ENCODE measurements at places on chromosomes 7 and 10. TPM values are rescaled to one million over a fixed set of nuclear protein-coding genes. Genes with fewer than 3 reads are reported as not detected.

The PCDH15 gene
- total RNA-seq: not detected

- DNase-seq: no peak
Measured at GRCh38 chr7:151666886-151667285, 147.2 kb upstream of the RHEB start.

DNA sequence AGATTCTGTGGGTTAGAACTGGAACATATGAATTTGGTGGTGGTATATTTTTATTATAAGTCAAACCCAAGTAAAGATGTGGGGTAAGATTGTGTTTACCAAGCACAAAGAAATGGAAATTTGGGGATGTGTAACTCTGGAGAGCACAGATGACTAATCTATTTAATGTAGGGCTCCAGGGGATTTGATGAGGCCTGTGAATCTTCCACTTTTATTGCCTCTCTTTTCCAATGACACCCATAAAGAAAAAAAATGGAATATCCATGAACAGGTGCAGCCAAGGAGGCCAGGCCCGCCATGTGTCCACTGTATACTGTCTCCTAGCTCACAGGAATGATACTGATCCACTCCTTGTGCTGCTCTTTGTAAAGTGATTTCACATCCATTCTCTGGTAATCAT is 2.8 kb downstream of the SRGN start:
- peak; percentile 34 for DNase-seq

The SKIDA1 gene
- 0.16 TPM for total RNA-seq

- DNase-seq: no peak
Measured at GRCh38 chr10:79305515-79305914, 41.8 kb upstream of the PPIF start.

DNA sequence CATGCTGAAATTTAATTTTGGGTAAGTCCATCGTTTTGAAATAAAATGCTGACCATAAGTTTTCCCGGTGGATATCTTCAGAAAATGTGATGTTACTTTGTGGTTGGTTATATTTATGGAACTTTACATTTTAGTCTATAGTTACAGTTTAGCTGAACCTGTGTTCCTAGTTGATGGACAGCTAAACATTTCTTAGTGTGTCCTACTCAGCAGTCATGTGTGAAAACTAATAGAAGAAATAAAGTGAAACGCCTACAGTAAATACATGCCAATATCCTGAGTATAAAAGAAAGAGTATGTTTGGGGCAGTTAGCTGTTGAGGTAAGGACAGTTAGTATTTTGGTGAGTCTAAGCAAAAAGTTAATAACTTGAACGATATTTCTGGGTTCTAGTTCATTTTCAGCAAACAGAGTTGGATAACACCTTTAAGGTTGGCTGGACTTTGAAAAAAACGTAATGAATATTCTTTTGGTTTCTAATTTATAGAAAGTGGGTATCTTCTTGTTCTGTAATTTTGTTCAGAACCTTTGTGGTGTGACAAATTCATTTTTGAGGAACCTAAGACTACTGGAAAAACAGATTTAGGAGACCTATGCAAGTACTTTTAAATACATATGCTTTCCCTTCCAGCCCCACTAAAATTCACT is 28.7 kb downstream of the LCOR start:
- no peak for DNase-seq

The TUBB8 gene
- not detected for total RNA-seq

DNA sequence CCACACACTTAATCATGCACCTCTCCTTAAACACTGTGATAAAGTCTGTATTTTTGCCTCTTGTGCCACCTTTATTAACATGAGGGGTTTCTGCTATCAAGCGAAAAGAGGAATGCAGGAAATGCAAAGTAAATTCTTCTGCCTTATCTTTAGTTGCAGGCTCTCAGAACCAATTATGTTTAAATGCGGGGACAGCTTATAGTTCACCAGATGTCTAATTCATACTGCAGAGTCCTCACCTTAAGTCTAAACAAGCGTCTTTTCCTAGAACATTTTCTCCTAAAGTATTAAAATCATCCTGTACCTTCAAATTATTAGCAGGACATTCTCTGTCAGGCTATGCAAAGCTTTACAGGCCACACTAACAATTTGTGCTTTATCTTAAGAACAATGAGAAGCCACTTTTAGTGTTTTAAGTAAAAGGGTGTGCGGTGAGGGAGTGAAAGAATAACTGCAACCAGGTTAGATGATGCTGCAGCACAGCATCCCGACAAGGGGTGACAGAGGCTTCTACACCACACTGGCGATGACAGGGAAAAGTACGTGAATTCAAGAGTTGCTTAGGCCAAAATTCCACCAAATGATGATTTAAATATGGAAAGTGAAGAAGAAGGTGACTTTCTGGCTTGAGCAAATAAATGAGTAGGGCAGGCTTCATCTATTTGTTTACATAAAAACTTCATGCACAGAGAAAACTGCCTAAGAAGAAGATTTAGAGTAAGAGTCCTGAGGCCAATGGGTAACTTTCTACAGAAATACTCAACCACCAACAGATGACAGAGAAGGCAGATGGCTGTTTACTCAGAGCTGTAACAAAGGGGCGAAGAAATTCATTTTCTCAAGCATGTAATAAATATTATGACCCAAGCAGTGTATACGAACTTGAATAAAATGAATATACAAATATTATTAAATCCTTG is 36.0 kb downstream of the EZH2 start:
- no peak for DNase-seq

The ZNF487 gene
- total RNA-seq: 3.8 TPM

GRCh38 chr10:88542522-88542921 is 40.6 kb downstream of the RNLS start:
- DNase-seq: no peak

- peak; percentile 59 for DNase-seq
Measured at GRCh38 chr7:7157887-7158271, 24.5 kb upstream of the C1GALT1 start.

DNA sequence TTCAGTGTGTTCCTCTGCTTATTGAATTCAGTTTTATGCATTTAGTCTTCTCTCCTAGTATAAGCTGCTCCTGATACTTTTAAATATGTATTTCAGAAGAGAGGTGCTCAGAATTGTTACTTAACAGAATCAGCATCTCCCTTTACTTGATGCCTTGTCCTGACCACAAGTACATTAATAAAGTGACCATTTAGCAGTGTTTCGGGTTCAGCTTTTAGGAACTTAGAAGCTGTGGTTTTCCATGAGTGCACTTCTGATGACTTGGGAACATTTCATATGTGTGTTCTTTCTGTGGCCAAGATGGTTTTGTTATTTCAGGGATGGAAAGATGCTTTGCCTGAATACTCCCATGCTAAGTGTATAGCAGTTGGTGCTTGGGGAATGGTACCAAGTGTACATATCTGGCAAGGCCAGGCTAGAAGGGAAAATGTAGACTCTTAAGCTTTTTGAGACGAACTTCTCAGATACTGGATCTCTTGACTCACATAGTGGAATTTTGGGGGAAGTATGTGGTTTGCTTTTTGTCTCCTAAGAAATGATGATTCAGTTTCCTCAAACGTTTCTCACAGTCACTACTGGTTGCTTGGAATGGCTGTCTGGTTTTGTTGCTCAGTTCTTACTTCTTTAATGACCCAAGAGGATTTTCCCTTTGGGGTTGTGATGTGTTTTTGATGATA is 17.2 kb downstream of the SGPL1 start:
- DNase-seq: peak; percentile 93

- no peak for DNase-seq
Measured at GRCh38 chr10:44280226-44281014, 104.5 kb downstream of the CXCL12 start.

The SEMA3A gene
- total RNA-seq: 0.83 TPM

DNA sequence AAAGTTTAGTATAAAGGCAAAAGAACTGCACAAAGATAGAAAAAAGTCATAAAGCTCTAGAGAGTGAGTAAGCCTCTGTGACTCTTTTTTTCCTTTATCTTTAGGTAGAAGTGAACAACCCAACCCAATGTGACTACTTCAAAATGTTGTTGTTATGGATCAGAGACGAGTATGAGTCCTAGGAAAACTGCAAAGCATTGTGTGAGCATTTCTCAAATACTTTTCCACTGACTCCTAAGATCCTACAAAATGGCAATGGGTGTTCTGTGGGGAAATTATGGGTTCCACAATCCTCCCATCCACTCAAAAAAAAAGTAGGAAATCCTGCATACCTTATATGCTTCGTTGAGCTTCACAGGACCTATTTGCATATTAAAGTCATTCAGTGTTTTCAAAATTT is 177.1 kb downstream of the DGKI start:
- DNase-seq: peak; percentile 38

GRCh38 chr7:103307503-103308231 is 10.4 kb downstream of the PMPCB start:
- DNase-seq: no peak

The HMX2 gene
- not detected for total RNA-seq

DNA sequence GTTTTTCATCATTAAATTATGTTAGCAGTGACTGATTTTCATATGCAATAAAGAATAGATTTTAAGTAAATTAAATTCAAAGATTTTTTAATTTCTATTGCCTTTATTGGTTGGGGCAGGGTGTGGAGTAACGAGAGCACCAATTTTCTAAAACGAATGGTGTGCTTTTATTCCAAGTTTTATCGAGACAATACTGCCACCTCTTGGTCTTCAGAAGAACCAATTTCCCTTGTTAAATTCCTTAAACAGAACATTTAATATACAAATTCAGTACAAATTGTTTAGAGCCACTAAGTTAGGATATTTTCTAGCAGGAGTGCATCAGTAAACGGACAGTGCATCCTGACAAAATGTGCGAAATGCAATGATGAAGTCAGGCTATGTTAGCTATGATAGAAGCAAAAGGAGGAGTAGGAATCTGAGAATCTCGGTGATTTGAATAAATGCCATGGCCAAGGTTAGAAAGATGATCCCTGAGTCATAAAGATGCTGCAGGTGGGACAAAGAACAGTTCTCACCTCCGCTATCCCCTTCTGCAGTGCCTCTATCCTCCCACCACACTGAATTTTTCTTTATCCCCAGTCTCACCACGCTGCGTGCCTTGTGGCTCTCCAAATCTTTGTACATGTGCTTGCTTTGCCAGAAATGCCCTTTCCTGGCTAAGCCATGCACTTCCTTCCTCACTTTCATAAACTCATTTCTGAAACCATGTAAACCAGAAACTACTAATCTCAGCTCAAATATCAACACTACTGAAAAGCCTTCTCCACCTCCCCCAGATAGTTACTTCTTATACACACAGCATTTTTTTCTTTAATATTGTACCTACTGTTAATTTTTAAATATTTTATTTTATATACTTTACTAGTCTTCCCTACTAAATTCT is 31.9 kb upstream of the AGBL3 start:
- DNase-seq: no peak

The SAMD8 gene
- total RNA-seq: 39.5 TPM

DNA sequence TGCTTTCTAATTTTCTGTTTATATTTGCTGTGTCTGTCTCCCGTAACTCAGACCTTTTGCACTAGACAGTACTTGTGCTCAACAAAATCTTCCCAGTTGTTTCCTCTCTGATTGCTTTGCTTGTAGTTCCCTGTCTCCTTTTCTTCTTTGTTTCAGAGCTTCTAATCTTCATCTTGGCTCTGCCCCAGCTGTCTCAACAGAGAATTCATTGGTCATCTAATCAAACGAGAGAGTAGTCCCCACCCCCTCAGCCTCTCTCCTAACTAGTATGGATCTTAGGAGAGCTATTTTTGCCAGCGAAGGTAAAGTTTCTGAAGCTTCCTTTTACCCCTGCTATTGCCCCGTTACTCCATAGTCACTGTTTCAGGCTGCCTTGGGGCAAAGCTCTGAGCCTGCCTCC is 32.8 kb downstream of the SLC26A4 start:
- DNase-seq: no peak

- no peak for DNase-seq
Measured at GRCh38 chr7:71363627-71364026, 231.7 kb downstream of the GALNT17 start.

The INHBA gene
- total RNA-seq: 58.8 TPM

- no peak for DNase-seq
Measured at GRCh38 chr7:140899883-140900282, 24.8 kb downstream of the BRAF start.

DNA sequence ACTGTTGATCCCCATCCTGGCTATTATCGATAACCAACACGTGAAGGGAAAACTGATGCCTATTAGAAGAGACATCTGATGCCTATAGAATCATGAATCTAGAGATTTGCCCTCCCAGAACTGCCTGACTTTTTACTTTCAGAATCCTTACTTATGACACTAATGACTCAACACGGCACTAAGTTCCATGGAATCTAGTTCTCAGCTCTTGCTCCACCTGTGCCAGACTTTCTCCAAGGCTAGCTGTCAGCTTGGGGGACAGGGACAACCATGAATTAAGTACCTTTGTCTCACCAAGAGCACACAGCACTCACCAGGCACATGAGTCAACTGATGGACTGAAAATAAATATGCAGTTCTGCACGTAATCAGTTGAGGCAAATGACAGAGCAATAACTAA is 184.2 kb downstream of the FRMD4A start:
- DNase-seq: no peak

GRCh38 chr10:131961777-131962662 is 19.7 kb downstream of the BNIP3 start:
- DNase-seq: no peak

The SPRN gene
- total RNA-seq: 0.33 TPM

The MEST gene
- total RNA-seq: 5.5 TPM

DNA sequence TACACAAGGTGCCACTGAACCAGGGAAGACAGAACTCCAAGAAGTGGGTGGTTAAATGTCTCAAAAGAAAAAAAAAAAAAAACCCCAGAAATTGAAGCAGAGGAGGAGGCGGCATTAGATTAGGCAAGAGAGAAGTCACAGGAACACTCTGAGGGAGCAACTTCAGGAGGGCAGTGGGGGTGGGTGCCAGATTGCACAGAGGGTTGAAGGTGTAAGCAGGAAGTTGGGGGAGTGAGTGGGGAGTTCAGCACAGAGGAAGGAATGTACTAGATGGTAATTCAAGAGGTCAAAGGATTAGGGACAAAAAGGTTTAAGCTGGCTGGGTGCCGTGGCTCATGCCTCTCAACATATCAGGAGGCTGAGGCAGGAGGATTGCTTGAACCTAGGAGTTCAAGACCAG is 110.0 kb upstream of the PDLIM1 start:
- no peak for DNase-seq

The TMEM213 gene
- total RNA-seq: not detected

DNA sequence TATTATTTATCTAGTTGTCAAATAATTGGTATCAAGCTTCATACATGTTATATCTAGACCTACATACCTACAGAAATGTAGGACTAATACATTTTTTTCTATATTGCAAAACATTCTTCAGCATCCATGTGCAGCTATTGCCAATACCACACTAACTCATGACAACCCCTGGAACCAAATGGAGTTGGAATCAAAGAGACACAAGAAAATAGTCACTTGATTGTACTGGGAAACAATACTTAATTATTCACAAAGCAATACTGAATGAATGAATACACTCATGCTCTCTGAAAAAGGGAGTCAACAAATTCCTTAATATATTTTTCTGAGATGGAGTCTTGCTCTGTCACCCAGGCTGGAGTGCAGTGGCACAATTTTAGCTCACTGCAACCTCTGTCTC is 10.4 kb upstream of the CFAP43 start:
- DNase-seq: no peak

DNA sequence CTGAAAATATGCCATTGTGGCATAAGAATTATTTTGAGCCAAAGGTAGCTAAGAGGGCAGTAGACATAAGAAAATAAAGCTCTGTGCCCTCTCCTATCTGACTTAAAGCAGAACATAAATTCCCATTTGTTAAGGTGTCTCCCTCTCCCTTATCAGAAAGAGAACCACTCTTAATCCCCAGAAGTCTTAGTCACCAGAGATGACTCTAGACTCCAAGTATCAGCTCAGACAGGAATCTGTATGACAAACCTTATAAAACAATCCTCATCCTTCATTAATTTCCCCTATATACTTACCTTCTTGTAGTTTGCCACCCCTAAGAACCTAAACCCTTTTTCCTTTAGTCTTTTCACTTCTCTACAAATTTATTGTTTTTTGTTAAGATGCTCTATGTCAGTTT is 21.8 kb upstream of the PIP4K2A start:
- peak; percentile 46 for DNase-seq

- DNase-seq: no peak
Measured at GRCh38 chr7:78594156-78594555, 795.6 kb downstream of the PHTF2 start.
